ENCODE measurements at places on chromosomes 13 and 19.

DNA sequence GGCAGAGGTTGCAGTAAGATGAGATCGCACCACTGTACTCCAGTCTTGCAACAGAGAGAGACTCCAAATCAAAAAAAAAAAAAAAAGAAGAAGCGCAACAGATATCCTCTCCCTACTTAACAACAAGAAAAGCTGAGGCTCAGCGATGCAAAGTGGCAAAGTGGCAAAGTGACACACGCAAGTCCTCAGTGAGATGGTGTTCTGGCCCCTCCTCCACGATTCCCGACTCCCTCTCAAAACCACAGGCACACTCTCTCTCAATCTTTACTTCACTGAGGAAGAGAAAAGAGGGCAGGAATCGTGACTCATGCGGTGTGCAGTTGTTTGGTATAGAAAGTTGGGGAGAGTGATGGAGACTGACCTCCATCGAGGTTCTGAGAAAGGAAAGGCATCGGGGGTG is 12.6 kb downstream of the FFAR2 start:
- no peak for DNase-seq

DNA sequence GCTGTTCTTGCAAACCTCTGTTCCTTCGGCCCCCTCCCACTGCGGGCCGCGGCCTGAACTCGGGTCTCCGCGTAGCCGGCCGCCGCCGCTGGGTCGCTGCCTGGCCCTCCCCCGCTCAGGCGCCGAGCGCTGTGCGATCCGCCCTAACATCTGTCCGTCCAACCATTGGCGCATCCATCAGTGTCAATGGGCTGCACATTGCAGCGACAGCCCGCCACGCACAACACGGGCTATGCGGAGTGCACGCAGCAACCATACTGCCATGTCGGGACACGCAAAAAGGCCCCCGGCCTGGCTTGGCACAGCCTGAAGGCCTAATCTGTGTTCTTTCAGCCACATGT is 2.6 kb upstream of the TSHZ3 start:
- DNase-seq = no peak

- DNase-seq = no peak
Observed at GRCh38 chr13:27821566-27821965, 29.3 kb downstream of the GSX1 start.

DNA sequence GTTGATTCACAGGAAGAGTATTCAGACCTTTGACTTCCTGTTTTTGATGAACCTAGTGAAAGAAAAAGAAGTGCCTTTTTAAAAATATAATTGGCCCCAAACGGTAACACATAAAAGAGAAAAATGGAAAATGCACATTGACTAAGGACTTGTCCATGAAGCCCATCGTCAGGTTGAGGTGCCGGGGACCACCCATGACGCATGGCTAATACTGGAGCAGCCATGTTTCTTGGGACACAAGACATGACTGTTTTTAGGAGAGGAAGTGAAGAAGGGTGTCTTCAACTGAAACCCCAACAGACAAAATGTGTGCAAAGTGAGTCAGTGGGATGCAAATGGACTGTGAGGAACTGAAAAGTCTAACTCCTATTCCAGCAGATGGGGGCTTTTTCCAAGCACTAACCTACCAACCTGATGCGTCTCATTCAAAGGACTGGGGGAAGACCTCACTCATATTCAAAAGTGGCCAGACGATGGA is 459.4 kb downstream of the FOXO1 start:
- no peak for DNase-seq

- DNase-seq = no peak
Observed at GRCh38 chr19:18768997-18769891, 21.9 kb downstream of the COMP start.

DNA sequence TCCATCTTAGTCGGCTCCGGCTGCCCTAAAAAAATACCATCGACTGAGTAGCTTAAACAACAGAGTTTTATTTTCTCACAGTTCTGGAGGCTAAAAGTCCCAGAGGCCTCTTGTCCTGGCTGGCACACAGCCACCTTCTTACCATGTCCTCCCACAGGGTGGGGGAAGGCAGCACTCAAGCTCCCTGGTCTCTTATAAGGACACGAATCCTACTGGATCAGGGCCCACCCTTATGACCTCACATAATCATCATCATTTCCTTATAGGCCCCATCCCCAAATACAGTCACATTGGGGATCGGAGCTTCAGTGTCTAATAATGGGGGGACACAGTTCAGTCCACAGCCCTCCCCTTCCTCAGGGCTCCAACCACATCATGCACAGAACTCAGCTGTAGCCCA is 2.6 kb upstream of the TUBA3C start:
- no peak for DNase-seq
